ENCODE measurements at places on chromosomes 3 and 15.

DNA sequence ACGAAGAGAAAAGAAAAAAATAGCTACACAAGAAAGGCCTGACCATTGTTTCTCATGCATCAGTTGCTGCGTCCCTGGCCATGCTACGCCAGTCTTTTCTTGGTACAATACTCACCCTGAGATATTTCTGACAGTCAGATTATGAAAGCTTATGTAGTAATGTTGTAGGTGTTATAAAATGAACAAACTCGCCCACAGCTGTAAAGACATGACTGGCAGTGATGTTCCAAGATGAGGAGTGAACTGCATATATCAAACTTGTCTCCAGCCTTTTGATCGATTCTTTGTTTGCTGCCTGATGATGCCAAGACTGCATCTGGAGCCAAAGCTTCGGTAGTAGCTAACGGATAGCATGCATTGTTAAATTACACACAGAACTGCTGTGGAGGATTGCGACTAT, 822.7 kb downstream of the TUSC7 start:
- no peak for DNase-seq

DNA sequence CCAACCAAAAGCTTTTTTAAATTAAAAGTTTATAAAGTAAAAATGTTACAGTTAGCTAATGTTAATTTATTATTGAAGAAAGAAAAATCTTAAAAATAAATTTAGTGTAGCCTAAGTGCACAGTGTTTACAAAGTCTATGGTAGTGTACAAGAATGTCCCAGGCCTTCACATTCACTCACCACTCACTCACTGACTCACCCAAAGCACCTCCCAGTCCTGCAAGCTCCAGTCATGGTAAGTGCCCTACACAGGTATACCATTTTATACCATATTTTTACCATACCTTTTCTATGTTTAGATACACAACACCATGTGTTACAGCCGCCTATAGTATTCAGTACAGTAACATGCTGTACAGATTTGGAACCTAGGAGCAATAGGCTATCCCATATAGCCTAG, 29.1 kb downstream of the SSR3 start:
- DNase-seq, result no peak

DNA sequence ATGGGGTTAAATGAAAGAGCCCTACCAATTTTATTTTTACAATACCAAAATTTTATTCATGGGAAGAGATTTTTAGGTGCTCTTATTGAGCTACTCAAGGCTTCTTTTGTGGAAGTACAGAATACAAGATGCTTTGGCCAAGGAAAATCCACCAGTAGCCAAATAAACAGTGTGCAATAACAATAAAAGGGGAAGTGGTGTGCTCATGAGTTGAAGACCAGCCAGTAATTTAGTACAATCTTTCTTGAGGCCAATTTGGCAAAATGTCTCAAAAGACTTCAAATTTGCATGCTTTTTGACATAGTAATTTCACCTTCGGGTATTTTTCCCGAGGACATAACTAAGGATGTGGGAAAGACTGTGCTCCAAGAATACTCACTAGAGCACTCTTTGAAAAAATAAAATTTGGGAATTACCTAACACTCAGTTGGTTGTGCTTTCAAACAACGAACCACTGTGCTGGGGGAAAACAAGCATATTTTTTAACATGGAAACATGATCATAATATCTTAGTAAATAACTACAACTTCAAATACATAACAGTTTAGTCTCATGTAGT, 294.0 kb downstream of the DIPK2A start:
- DNase-seq, result no peak

GRCh38 chr3:98151241-98151640, 4.0 kb downstream of the OR5H14 start:
- no peak for DNase-seq

GRCh38 chr15:43249236-43249635, 17.5 kb downstream of the TGM5 start:
- no peak for DNase-seq

DNA sequence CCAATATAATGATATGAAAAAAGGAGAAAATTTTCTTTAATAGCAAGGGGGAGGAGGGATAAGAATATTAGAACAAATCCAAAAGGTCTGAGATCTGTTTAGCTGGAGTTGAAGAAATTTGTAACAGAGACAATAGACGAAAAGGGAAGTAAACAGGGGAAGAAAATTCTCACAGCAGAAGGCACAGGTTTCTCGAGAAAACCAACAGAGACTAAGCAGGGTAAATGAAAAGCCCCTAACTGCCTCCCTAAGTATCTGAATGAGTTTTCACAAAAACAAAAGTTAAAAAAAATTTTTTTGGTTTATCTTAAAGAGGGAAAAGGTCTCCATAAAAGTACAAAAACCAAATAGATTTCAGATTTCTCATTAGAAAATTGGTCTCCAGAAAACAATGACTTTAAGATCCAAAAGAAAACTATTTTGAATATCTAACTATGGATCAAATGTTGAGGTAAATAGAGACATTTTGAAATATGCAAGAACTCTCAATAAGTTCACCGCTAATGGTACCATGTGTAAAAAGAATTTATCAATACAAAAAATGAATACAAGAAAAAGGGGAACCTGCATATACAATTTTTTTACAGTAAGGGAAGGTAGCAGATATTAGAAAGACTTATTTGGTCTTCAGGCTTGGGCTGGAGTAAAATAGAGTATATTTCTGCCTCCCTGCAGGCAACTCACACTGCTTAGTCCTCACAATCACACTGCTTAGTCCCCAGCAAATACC, 23.9 kb upstream of the NEK10 start:
- DNase-seq, result no peak

DNA sequence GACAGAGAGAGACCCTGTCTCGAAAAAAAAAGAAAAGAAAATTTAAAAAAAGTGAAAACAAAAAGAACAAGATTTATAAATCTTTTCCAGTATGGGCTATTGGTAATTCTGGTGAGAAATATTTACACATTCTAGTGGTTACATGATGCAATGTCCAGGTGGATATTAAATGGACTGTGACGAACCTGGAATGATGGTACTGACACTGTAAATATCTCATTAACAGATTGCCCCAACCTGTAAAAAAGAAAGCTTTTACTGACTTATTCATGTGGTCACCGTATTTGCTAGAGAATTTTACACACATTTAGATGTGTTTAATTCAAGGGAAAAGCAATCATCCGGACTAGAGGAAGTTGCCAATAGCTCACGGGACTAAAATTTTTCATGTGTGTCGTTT, 162.1 kb upstream of the LRIG1 start:
- DNase-seq, result no peak

GRCh38 chr3:190618330-190619030, 104.6 kb downstream of the IL1RAP start:
- no peak for DNase-seq

DNA sequence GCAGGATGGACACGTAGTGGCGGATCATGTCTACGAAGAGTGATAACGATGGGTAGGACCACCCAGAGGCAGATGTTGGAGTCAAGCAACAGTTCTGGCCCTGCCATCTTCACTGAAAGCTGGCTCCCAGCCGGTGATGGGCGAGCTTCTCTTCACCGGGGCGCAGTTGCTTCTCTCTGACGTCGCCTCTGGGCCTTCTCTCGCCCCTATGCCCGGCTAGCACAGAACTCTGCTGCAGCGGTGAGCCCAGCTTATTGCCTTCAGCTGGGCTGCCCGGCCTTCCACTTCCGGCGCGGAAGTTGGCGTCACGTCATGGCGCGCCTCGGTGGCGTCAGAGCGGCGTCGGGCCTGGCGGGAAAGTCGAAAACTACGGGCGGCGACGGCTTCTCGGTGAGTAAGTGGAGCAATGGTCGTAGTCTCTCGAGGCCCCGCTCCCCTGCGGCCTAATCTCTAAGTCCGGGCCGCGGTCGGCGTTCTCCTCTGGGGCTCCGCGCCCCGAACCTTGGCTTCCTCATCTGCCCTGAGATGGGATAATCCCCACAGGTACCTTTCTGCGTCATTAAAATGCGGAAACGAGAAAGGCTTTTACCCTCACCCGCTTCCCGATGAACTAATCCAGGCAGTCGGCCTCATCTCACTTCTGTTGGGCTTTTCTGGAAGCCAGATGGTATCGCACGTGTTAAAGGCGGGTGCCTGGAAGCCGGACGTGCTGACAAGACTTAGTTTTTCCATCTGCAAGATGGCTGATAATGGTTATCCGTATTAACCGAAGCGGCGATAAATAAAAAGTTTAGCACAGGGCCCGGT, at the start of gene FANCD2:
TSS of gene FANCD2 (plus strand) at position 354 of the 807 bp plus-strand sequence. CDS start 2,221 bp downstream, outside the sequence.
- peak; percentile 85 for DNase-seq

GRCh38 chr15:36133742-36134141, 445.7 kb upstream of the CDIN1 start:
- no peak for DNase-seq

DNA sequence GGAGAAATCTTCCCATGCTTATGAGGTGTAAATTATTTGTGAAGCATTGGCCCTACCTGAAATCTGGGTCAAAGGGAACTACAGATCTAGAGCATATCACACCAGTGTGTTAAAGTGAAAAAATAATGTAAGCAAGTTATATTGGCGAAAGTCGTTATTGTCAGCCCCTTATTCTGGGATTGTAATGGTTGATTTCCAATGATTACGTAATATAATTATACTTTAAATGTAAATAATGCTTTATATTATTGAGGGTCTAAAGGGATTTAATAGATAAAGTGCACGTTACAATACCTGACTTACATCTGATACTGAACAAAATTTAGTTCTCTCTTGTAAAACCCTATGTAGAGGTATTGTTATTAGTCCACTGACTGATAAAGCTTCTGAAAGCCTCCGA, 101.2 kb downstream of the NEO1 start:
- DNase-seq, result no peak

DNA sequence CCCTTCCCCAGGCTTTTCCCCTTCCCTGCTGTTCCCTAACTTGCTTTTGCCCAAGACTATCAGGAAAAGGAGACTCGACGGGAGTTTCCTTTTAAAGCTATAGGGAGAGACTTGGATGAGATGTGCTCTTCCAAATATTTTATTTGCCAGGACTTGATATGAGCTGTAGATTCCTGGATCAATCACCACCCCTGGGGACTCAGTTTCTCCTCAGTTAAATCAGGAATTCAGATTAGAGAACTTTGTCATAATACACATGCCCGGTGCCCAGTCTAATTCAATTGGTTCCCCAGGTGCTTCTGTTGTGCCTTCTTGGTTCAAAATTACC, 46.6 kb downstream of the SMAD6 start:
- DNase-seq, result no peak

DNA sequence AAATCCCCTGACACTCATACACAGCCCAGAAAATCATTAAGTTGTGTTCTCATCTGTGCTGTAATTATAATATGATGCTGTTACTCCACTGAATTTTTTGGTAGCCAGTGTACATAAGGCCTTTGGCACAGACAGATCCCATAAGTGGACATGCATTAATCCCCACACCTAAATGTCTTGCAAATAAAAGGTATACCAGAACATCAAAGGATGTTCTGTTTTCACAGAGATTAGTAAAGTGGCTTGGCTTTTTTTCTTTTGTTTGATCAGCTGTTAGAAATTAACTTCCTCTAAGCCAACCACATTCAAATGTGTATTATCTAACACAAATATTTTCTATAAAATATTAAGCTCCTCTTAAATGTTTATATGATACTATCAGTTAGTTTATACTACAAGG, 2.7 kb downstream of the SST start:
- no peak for DNase-seq

DNA sequence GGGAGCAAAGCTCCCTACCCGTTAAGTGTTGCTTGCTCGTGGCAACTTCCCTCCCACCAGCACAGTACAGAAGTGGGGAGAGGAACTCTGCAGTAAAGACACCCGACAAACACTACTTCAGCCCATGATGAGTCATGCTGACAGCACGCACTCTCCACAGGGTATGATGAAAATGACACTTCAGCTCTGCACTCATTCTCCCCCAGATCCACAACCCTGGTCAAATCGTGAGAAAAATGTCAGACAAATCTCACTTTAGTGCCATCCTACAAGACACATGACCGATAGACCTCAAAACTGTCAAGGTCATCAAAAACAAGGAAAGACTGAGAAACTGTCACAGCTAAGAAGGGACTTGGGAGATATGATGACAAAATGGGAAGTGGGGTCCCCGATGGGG, 278.9 kb downstream of the OCA2 start:
- DNase-seq, result no peak

- no peak for DNase-seq
Observed at GRCh38 chr15:75644376-75644775, 3.3 kb upstream of the SNX33 start.

DNA sequence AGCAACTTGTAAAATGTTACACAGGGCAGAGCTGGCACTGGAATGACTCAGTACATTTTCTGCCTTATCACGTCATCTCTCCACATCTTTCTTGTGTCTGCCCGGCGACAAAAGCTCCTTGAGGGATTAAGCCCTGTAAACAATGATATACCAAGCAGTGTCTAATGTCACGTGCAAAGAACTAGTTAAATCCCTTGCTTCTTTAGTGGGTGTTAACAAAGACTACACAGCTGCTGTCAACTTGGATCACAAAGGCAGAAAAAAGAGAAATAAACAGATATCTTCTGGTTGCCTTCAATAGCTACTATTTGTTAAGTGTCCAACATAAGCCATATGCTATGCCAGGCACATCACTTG, 48.1 kb upstream of the FRMD4B start:
- DNase-seq, result no peak

GRCh38 chr3:18757476-18757875, 332.3 kb upstream of the SATB1 start:
- no peak for DNase-seq

- no peak for DNase-seq
Observed at GRCh38 chr3:71585131-71585530, 1.6 kb upstream of the FOXP1 start.

GRCh38 chr3:113092746-113093145, 102.0 kb downstream of the GTPBP8 start:
- DNase-seq, result no peak

GRCh38 chr3:133238015-133238414, 161.8 kb upstream of the BFSP2 start:
- DNase-seq, result no peak

- no peak for DNase-seq
Observed at GRCh38 chr15:40317580-40317979, 5.9 kb upstream of the INAFM2 start.

DNA sequence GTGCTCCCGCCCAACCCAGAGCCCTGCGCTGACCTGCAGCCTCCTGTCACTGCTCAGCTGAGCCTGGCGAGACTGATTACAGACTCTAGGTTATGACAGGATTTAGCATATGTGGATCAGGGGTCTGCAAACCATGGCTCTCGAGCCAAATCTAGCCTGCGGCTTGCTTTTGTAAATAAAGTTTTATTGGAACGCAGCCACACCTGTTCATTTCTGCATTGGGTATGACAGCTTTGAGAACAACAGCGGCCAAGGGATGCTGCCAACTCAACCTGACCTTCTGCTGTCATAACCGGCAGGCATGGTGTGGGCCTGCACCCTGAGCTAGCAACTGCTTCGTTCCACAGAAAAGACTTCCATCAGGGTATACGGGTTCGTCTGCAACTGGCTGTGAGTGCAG, 50.5 kb upstream of the IQSEC1 start:
- DNase-seq, result no peak

GRCh38 chr3:108036401-108036800, 54.4 kb downstream of the CD47 start:
- no peak for DNase-seq

DNA sequence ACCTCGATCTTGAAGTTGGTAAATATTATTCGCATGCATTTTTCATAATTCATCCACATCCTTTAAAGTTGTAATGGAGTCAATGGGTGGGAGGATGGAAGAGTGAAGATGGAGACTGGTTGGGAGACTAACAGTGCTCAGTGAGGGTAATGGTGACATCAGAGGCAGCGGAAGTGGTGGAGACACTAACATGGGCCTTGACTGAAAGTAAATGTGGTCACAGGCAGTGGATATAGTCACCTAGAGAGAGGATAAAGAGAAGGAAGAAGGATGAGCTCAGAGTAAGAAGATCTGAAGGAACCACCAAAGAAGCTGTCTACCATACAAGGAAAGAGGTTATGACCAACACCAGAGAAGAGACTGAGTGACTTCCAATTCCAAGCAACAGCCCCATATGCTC, 281.6 kb upstream of the STT3B start:
- no peak for DNase-seq

All from effector memory CD4-positive, alpha-beta T cell (primary cell).